GM04504 (cell line): ENCODE measurements at places on chromosomes 2 and 18.

DNA sequence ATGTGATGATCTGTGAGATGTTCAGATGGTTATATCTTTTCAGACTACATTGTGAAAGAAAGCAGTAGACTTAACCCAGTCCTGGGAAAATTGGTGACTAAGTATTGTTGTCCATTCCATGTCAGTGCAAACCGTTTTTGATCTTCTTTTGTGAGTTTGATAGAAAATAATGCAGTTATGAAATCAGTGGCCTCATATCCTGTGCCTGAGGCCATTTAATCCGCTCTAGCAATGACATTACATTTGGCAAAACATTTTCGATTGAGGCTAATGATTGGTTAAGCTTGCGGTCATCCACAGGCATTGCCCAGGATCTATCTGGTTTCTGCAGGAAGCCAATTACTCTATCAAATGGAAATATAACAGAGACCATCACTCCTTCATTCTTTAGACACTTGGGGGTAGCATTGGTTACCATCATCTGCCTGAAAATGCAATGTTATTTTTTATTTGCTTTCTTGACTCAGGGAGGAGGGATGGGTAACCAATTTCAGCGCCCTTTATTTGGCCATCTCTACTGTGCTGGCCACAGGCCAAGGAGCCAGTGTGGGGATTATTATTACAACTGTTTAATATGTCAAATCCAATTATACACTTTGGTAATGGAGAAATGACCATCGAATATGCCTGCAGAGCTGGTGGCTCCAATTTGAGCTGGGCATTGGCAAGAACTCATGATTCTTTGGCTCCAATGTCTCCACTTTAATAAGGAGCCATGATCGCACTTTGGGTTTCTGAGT lies 33.6 kb downstream of the TRIB2 start:
- no peak for DNase-seq

DNA sequence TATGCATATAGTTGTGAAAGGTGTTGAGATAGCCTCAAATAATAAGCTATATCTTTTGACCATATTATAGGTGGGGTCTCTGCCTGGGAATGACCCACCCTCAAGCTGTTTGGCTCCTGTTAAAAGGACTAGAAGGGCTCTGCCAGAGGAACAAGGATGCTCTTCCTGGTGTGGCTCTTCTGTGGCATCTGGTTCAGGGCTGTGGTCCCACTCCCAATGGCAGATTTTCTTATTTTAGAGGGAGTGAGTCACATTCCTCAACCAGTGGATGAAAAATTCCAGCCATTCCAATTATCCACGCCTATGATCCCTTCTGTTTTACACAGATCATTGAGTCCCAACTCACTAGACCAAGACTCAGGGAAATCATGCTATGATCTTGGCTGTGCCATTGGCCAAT lies 119.9 kb downstream of the PARD3B start:
- no peak for DNase-seq

GRCh38 chr2:52775674-52776073 lies 991.9 kb upstream of the CHAC2 start:
- no peak for DNase-seq

DNA sequence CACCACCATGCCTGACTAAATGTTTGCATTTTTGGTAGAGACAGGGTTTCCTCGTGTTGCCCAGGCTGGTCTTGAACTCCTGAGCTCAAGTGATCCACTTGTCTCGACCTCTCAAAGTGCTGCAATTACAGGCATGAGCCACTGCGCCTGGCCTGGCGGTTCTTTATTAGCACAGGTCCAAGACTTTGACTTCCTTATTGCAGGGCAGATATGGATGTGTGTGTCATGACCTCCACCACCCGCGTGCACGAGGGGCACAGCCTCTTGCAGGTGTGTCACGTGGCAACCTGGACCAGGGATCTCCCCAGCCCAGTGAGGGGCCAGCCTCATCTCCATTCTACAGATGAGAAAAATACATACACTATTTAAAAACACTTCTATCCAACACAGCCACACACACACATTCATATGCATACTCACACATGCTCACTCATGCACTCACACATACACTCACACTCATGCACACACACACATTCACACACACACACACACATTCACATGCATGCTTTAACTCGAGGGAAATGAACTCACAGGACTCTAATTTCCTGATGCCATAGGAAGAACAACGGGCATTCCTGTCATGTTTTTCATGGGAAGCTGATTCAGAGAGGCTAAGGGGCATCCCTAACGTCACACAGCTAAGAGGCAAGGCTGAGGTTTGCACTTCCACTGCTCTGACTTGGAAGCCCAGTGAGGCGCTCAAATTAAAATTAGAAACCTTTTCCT lies 38.8 kb downstream of the RRM2 start:
- DNase-seq, result no peak

- DNase-seq, result no peak
Measured at GRCh38 chr2:13877571-13877970, 754.9 kb upstream of the LRATD1 start.

DNA sequence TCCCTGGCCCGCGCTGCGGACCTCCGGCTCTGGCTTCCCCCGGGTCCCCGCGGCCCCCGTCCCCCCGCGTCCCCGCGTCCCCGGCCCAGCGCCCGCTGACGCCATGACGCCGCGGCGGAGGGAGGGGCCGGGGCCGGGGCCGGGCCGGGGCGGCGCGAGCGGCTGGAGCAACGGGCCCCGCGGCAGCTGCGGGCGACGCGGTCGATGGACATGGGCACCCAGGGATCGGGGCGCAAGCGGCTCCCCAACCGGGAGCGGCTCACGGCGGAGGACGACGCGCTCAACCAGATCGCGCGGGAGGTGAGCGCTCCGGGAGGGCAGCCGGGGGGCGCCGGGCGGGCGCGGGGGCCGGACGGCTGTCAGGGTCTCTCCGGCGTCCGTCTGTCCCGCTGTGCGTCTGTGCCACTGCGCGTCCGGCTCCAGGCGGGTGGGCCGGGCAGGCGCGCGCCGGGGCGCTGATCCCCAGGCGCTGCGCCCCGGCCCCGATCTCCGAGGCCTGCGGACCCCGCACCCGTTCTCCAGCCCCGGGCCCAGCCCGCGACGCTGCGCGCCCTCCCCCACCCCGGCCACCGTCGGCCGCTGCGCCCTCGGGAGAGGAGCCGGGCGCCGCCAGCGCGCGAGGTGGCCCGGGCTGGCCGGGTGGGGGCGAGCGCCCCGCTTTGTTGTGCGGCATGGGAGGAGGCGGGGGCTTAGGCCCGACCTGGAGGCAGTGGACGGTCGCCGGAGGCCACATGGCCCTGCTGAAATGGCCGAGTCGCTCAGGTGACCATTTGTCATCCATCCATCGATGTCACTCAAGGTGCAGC lies at the start of gene LRRFIP1:
Gene LRRFIP1 (plus strand): TSS at position 147 of the 806 bp plus-strand sequence. CDS start 58 bp downstream, at position 205.
- no peak for DNase-seq

DNA sequence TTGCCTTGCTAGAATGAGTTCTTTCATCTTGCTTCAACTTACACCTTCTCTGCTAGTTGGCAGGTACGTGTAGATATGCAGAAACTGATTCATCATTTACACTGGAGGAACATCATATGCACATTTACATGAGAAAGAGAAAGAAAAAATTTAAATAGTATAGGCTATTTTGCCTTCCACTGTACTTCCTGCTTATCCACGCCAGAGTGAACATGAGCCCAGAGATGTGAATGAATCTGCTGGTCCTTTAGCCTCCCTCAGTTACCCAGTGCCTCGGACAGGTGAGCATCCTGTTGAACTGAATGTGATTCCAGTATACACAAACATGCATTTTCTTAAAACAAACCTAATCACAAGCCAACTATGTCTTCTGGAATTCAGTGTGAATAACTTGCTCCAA lies 83.6 kb downstream of the SESTD1 start:
- DNase-seq, result no peak

DNA sequence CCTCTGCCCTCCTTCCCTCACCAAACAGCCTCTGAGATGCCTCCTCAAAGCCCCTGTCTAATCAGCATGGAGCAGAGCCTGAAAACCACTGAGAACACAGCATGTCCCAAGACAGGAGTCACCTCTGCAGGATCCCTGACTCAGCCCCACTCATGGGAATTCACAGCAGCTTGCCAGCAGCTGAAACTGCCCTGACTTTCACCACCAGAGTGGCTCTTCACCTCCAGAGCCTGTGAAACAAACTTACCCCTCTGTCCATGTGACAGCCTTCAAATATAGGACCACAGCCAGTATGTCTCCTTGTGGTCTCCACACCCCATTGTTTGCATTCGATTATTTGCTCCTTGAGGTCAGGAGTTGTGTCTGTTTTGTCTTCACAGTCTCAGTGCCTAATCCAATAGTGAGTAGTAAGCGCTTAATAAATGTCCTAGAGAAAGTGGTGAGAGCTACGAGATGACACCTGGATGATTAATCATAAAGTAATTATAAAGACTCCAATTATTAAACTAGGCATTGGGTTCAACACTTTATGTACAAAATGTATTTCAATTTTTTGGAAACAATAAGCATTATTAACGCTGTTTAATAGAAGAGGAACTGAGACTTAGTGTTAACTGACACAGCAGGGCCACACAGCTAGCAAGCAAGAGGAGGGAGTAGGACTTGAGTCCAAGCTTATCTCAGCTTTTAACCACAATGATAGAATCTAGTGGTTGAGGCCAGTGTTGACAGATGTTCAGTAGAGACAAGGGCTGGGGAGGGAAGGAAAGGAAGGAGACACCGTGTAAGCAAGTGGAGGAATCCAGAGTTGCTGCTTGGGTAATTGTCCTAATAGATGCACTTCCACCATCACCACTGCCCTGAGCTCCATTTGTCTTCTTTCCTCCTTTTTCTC lies 358.7 kb upstream of the TNP1 start:
- DNase-seq, result peak; percentile 21

DNA sequence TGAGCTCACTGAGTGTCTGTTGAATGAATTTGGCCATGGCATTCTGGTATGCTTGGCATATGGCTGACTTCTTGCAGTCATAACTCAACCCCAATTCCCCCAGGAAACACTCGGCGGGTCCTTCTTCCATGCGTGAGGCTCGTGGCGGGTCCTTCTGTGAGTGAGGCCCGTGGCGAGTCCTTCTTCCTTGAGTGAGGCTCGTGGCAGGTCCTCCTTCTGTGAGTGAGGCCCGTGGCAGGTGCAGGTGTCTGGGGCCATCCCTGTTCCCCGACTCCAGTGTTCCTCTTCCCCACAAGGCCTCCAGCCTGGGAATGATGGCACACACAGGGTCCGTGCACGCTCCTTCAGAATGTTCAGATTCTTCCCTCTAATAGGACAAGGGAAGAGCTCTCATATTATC lies 169.0 kb downstream of the EIPR1 start:
- no peak for DNase-seq

- no peak for DNase-seq
Measured at GRCh38 chr2:152974146-152974545, 255.7 kb downstream of the ARL6IP6 start.

DNA sequence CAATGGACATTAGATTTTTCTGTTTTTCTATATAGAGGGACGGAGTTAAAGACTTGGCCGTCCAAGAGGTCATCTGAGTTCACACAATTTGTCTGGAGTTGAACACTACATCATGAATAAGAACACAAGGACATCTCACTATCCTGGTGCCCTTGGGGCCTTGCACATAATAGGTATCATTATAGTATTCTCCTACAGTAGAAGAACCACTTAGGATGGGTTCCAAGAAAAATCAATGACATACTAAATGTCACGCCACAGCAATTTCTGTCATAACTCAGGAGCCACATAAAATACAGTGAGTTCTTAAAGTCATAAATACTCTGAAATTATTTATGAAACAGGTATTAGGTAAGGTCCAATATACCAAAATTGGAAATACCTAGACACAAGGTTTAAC lies 154.4 kb downstream of the NCKAP5 start:
- no peak for DNase-seq

DNA sequence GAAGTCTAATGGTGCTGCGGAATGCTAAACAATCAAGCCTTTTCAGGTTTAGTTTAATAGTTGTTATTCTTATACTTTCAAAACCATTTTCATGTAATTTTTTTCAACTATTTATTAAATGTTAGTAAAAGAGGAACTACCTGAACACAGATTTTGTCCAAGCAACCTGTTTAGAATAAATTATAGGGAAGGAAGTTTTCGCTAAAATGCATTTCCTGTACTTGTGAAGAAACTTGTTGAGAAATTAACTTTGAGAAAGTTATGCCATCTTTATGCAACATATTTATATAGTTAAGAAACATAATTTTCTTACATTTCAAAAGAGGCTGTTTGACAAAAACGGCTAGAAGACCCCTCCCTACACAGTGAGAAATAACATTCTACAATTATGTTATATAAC lies 16.6 kb downstream of the MAP4K4 start:
- DNase-seq, result no peak

DNA sequence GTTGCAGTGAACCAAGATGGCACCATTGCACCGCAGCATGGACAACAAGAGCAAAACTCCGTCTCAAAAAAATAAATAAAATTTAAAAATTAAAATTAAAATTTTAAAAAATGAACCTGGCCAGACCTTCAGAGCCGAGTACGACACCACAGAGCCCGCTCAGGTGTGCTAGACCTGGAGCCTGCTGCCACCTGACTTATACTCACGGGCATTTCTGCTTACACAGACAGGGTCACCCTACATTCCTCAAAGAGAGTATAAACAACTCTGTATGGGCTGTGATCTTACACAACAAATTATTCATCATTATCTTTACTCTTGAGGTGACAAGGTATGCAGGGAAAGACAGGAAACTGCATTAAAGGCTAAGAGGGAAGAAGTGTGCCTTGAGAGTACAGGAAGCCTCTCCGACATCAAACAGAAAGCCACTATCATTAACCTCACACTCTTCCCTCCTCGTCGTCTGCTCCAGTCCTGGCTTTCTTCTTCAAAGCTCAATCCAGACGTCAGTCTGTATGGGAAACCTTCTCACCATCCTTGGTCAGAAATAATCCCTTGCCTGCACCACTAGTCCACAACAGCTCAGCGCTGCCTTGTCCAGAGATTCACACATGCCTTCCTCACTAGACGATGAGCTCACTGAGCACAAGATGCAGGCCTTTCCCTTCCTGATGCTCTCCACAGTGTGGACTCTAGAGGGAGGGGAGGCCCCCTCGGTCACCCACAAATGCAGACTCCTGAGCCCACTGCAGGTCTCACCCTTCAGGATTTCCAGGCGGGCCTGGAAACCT lies 56.2 kb downstream of the UXS1 start:
- no peak for DNase-seq

- no peak for DNase-seq
Measured at GRCh38 chr18:78611869-78612268, 367.7 kb upstream of the SALL3 start.

- DNase-seq, result no peak
Measured at GRCh38 chr2:172770887-172771286, 35.2 kb downstream of the RAPGEF4 start.

GRCh38 chr18:37624318-37624717 lies 58.7 kb upstream of the CELF4 start:
- DNase-seq, result no peak

DNA sequence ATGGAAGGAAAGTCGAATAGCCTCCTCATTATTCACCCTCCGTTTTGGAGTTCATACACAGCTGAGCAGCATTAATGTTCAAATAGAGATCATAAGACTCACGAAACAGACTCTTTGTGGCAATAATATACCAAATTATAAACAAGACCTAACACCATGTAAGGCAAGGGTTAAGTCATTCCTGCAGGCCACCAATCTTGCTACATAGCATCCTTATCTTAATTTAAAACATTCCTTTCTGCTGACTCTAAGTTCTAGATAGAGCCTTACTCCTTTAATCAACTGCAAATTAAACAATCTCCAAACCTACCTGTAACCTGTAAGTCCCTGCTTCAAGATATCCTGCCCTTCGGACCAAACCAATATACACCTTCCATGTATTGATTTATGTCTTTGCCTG lies 178.0 kb downstream of the PDE11A start:
- DNase-seq, result no peak
